Stomach (tissue), 19 donors: ENCODE measurements at places on chromosomes 12 and 14.

DNA sequence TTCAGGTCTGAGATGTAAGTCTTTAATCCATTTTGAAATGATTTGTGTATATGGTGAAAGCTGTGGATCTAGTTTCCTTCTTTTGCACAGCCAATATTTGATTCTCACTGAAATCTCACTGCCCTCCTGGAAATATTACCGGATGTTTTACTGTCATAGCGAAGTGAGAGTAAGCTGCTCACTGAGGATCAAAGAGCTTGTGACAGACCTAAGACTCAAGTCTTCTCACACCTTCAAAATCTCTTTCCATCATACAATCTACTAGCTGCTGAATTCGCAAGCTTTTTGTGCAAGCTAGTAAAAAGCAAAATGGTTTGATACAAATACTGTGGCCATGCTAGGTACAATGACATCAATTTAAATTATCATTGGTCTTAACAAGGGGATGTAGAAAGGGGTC lies 3.9 kb downstream of the LRRK2 start:
- H3K4me1 ChIP-seq = peaks cover 44% of the 10 kb centered on the region
- H3K27me3 ChIP-seq = no peaks in the 10 kb centered on the region
- no peak for DNase-seq
- no peak overlapping the region for H3K27ac ChIP-seq
- H3K36me3 ChIP-seq = no peaks in the 10 kb centered on the region

DNA sequence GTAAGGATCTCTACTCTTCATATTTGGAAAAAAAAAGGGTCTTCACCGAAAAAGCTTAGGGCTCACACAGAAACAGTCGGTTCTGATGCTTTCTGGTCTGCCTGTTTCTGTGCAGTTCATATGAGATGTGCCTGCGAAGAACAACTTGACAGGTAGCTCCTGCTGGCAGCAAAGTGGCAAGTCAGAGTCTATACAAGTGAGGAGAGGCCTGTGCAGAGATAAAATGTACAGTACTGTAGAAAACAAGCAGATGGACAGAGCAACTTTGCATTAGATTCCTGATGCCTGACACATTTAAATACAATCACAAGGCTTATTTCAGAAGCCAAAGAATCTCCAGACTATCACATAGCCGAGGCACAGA lies 936.0 kb downstream of the DIO2 start:
- H3K36me3 ChIP-seq = no peaks in the 10 kb centered on the region
- DNase-seq = no peak

GRCh38 chr12:69007101-69007854 lies 74.3 kb upstream of the CPM start:
- peak; percentile 88 for DNase-seq
- H3K27ac ChIP-seq = peak overlapping the region; percentile 30
- peaks cover 29% of the 10 kb centered on the region for H3K4me1 ChIP-seq
- H3K27me3 ChIP-seq = no peaks in the 10 kb centered on the region
- no peaks in the 10 kb centered on the region for H3K36me3 ChIP-seq

DNA sequence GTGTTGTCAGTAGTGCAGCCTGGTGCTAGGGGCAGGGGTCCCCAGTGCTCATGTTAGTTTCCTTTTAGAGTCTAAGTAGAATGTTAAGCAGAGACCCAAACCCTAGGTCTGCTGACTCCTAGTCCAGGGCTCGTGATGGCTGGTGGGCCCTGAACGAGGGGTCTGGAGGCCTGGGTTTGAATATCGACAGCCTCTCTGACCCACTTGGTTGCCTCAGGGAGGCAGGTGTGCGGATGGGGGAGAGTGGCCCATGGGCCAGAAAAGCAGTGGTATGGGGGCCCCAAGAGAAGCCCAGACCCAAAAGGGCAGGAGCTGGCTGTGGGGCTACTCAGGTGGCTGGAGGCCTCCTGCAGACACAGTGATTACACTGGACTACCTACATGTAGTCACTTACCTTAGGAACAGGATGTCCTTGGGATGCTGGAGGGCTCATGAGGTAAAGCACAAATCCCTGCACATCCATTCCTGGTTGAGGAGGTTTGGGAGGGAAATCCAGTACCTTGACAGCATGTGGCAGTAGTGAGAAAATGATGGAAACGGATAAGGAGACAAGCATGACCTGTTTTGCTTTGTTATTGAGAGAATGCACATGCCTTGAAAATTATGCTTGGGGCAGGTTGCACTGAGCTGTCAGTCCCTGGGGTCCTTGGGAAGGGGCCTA lies 1.7 kb upstream of the SLC25A29 start:
- no peaks in the 10 kb centered on the region for H3K36me3 ChIP-seq
- no peak for DNase-seq
- H3K4me3 ChIP-seq = peak overlapping the region; percentile 75
- peaks cover 34% of the 10 kb centered on the region for H3K4me1 ChIP-seq

GRCh38 chr12:9760699-9761418 lies at the start of gene CD69:
Gene CD69 (minus strand): TSS chr12:9760901. CDS start chr12:9760820, 81 bp downstream.
- H3K36me3 ChIP-seq = no peaks in the 10 kb centered on the region
- no peaks in the 10 kb centered on the region for H3K27me3 ChIP-seq
- peaks cover 24% of the 10 kb centered on the region for H3K4me1 ChIP-seq
- peak within 1 kb of the TSS; percentile 74 for H3K27ac ChIP-seq
- DNase-seq = peak; percentile 75
- H3K4me3 ChIP-seq = no peak within 1 kb of the TSS
